Putamen (tissue), 1 donor: ENCODE measurements at places on chromosomes 2 and 18.

- no peak for DNase-seq
These were observed 54.4 kb downstream of the EPHA4 start for GRCh38 chr2:221517696-221518151.

DNA sequence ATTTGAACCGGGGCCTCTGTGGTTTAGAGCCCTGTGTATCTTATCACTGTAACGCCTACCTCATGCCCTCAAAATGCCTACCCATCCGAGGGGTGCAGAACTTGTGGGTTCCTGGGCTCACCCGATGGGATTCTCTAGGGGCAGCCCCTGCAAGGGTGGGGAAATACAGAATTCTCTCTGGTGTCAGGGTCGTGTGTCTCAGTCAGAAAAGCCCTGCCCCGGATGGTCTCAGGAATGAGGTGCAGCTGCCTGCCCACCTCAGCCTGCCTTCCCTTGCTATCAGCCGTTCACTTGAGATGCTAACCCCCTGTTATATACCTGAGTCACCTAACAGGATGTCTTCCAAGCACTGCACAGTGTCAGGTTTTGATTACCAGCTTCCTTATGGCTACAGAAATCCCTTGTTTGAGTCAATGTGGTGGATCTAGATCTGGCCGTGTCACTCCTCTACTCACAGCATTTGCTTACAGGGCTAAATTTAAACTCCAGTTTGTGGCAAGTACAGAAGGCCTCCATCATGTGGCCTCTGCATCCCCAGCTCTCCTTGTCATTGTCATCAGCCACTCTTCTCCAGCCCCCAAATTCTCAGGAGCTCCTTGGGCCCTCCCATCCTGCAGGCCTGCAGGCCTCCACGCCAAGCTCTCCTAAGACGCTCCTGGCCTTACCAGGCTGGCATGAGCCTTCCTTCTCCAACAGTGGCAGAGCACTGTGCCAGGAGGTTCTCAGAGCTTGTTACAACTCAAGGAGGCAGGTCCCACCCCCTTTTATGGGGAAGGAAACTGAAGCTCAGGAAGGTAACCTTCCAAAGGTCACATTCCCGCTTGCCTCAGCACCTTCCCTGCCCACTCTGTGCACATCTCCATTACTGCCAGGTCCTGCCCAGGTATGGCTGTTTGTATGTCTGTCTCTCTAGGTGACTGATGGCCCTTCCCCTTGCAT lies 14.3 kb upstream of the MAP3K2 start:
- no peak for DNase-seq

GRCh38 chr2:96538487-96539214 lies 2.1 kb downstream of the ARID5A start:
- DNase-seq: peak; percentile 78

- no peak for DNase-seq
These were observed 138.6 kb downstream of the KLHL29 start for GRCh38 chr2:23523373-23524260.

DNA sequence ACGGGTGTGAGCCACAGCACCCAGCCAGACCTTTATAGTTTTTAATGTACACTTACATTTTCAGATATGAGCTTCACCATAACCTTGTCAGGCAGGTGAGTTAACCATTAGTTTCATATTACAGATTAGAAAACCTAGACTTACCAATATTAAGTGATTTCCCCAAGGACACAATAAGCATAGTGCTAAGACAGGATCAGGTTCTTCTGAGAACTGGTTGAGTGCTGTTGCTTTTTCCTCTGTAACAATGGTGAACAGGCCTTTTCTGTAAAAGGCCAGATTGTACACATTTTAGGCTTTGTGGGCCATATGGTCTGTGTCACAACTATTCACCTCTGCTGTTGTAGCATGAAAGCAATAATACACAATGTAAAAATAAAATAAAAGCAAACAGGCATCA lies 332.0 kb downstream of the PIK3C3 start:
- DNase-seq: no peak

DNA sequence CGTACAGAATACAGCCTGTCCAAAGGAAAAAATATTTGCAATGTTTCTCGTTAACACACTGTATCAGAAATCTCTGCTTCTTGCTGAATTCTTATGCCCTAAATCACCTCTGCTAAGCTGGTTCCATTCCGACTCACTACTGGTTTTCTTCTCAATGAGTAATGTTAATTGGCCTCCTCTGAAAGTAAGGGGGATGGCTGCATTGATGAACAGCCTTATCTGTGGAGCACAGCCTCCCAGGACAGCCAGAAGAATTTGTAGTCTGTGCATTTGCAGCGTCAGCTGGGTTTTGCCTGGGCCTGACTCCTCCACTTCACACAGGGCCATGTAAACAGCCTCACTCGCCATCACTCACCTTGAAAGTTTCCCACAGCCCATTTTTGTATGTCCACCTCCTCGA lies 127.7 kb downstream of the RNF152 start:
- DNase-seq: no peak

GRCh38 chr2:201191132-201191875 lies 8.4 kb downstream of the CASP10 start:
- peak; percentile 14 for DNase-seq

DNA sequence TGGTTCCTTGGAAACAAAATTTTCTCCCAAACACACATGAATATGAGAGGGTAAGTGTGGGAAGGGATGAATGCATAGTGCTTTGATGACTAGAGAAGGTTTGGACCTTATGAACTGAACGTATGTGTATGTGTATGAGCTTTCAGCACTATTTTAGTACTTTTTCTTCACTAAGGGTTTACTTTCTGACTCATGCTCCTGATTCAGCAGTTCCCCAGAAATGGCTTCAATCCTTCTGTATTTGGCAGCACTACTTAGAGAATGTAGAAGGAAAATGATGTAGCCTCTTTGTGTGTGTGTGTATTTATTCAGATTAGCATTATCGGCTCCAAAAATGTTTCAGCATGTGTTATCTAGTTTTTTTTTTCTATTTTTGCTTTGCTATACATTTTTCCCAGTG lies 22.2 kb downstream of the KCNJ3 start:
- no peak for DNase-seq

DNA sequence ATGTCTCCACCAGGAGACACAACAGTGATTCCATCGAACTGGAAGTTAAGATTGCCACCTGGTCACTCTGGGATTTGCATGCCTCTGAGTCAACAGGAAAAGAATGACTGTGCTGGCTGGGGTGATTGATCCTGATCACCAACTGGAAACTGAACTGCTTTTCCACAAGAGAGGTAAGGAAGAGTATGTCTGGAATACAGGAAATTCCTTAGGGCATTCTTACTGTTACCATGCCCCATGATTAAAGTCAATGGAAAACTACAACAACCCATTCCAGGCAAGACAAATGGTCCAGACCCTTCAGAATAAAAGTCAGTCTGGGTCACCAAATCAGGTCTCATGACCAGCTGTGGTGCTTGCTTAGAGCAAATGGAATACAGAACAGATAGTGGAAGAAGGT lies 12.0 kb upstream of the DDX1 start:
- DNase-seq: no peak

- DNase-seq: no peak
These were observed 332.0 kb downstream of the SLC4A3 start for GRCh38 chr2:219959471-219959870.

- no peak for DNase-seq
These were observed 479.4 kb downstream of the METTL4 start for GRCh38 chr18:2091937-2092336.

- no peak for DNase-seq
These were observed 347.6 kb downstream of the CYRIA start for GRCh38 chr2:16318051-16318450.

DNA sequence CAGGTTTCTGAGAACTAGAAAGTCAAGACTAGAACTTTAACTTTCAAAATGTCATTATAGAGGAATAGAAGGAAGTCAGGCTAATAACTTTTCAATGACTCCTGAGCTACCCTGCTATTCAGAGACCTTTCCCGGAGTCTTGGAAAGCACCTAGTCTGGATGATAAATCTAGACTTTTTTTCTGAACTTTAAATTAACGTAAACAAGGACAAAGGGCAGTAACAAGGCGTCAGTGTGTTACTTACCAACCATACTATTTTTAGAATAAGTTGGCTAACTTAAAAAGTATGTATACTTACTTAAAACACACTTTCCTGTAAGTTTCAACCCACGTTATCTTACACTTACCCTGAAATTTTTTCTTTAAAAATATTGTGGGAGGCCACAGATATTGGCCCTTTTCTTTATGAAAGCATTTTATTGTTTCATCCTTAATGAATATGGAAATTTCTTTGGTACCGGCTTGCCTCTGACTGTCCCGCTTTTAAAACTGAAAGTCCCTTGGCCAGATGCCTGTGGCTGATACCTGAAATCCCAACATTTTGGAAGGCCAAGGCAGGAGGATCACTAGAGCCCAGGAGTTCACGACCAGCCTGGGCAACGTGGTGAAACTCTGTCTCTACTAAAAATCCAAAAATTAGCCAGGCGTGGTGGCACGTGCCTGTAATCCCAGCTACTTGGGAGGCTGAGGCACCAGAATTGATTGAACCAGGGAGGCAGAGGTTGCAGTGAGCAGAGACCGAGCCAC lies 9.7 kb downstream of the PMAIP1 start:
- no peak for DNase-seq

- DNase-seq: no peak
These were observed 57.6 kb downstream of the APOB start for GRCh38 chr2:20986024-20986939.

DNA sequence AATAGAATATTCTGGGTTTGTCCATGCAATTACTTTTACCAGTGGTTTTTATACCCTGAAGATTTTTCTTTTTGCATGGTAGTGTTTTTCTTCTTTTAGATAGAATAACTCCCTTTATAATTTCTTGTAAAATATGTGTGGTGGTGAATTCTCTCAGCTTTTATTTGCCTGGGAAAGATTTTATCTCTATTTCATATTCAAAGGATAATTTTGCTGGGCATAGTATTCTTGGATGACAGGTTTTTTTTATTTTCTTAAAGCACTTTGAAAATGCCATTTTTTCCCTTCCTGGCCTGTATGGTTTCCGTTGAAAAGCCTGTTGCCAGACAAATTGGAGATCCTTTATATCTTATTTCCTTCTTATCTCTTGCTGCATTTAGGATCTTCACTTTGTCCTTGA lies 113.5 kb downstream of the MYO3B start:
- DNase-seq: no peak

DNA sequence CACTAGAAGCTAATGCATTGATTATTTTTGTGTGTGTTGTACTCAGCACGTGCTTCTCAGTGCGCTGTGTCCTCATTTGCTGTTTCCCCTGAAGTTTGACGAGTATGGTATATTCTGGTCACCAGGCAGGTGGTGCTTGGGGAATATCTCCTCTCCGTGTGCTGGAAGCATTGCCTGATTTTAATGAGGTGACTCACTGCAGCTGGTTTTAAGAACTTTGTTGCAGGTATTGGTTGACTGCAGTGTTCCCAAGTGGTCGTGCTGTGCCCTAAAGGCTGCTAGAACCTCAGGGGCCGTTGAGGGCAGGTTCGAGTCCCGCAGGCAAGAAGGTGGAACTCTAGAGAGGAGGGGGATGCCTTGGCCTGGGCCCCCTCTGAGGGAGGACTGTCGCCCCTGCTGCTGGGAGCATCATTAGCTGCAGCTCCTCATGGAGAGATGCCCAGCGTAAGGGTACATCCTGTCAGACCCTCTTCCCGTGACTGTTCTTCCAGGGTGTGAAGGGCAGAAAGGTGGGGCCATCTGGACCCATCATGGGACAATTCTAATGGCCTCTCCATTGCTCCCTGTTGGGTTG lies 82.6 kb downstream of the AGAP1 start:
- DNase-seq: no peak

DNA sequence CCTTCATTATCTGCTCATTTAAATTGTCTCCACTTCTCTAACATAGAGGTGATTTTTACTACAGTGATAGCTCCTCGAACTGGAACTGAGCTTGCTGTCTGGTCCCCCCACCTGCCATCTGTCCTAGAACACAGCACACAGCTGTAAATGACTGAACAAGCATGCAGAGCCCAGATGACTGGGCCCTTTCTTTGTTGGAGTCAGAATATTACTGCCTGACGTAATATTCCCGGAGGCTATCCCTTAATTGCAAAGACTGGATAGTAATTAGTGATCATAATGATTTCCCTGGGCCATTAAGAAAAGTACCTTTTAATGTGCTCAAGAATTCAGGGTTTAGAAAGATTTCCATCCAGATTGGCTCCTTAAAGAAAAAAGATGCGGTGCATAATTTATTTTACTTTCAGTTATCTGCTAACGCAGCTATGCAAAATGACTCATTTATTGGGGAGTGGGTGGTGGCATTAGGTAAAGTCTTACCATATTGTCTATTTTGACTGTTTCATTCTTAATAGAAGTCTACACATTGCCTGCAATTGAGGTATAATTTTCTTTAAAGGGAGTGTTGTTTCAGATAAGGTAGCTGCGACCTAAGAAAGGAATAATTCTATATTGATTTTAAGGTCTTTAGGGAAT lies 84.4 kb downstream of the MAP4K4 start:
- no peak for DNase-seq

- no peak for DNase-seq
These were observed 64.1 kb downstream of the POLE4 start for GRCh38 chr2:75022516-75022915.

DNA sequence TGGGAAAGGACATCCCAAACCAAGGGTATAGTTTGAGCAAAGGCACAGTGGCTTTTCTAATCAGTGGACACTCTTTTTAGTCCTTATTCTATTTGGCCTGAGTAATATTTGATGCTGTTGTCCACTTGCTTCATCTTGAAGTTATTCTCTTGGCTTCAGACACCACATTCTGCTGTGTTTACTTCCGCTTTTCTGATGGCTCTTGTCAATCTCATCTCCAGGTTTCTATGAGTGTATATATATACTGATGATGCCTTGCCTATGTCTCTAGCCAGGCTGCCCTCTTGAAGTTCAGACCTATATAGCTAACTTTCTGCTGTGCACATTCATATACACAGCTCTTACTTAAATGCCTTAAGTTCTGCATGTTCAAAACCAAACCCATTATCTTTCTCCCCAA lies 83.1 kb downstream of the EFEMP1 start:
- DNase-seq: no peak

DNA sequence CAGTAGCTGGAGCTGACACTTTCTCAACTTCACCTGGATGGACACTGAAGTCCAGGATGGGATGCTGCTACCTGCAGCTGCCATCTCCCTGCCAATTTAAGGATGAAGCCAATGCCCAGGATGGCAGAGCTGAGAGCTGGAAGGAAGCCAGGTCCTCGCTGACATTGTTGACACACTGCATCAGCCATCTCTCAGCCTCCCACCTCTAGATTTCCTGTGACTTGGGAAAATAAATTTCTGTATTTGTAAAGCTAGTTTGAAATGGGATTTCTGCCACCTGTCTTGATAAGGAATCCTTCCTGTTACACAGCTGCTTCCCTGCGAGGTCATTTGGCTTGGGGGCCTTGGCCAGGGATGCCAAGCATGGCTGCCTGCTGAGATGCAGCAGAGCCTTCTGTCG lies 43.5 kb downstream of the KCTD1 start:
- DNase-seq: no peak

- DNase-seq: no peak
These were observed 113.8 kb upstream of the UXS1 start for GRCh38 chr2:106307860-106308259.
